Tibial nerve (tissue), 4 donors: ENCODE measurements at places on chromosomes 2 and 18. TPM values are rescaled to one million over a fixed set of nuclear protein-coding genes. Genes with fewer than 3 reads are reported as not detected.

- H3K4me3 ChIP-seq: no peak overlapping the region
- no peak for DNase-seq
- no peaks in the 10 kb centered on the region for H3K36me3 ChIP-seq
- no peaks in the 10 kb centered on the region for H3K27me3 ChIP-seq
Observed at GRCh38 chr2:181468811-181469210, 11.6 kb downstream of the ITGA4 start.

GRCh38 chr2:191009541-191010374, 4.2 kb downstream of the STAT1 start:
- H3K36me3 ChIP-seq: no peaks in the 10 kb centered on the region
- no peak for DNase-seq
- H3K27ac ChIP-seq: no peak overlapping the region
- H3K4me3 ChIP-seq: no peak overlapping the region
- H3K4me1 ChIP-seq: peaks cover 26% of the 10 kb centered on the region

DNA sequence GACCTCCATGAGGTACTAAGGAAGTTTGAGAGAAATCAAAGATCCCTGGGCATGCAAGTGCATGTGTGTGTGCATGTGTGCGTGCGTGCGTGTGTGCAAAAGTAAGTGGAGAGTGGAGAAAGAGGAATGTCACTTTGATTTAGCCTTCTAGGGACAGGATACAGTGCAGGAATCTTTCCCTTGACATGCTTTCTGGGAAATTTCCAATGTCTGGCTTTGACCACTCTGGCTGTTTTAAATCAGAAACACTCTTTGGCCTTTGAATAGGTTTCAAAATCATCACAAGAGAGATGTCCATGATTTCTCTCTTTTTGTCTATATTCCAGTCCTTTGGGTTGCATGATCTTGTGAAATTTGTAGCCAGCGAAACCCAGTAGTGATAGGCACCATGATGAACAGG, 162.0 kb downstream of the ALK start:
- no peak for DNase-seq
- no peak overlapping the region for H3K4me3 ChIP-seq
- no peaks in the 10 kb centered on the region for H3K27me3 ChIP-seq
- no peaks in the 10 kb centered on the region for H3K36me3 ChIP-seq
- no peaks in the 10 kb centered on the region for H3K4me1 ChIP-seq

- H3K4me1 ChIP-seq: peaks cover 5% of the 10 kb centered on the region
- H3K27ac ChIP-seq: no peak overlapping the region
- H3K4me3 ChIP-seq: no peak overlapping the region
- no peak for DNase-seq
Observed at GRCh38 chr2:234771980-234772732, 179.7 kb upstream of the SH3BP4 start.

Gene TNS1
- total RNA-seq: 461 TPM

Gene PTPN4
- 20.4 TPM for total RNA-seq
